ENCODE measurements at places on chromosomes 4 and X.

DNA sequence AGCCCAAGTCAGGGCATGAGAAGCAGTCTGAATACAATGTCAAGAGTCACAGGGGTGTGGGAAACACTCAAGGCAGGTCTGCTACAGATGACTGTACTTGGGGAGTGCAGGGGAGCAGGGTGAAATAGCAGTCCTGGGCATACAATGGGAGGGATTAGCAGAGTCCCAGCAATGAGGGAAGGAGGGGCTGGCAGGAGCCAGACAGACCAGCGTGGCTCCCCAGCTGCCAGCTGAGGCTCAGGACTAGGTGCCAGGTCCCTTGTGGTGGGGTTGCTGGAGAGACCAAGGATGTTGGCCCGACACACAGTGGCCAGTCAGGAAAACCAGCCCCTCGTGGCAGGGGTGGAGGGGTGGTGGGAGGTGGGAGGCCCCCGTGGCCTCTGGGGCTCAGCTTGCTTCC, 86.6 kb downstream of the RTL5 start:
- H3K27ac ChIP-seq: no peak overlapping the region
- no peaks in the 10 kb centered on the region for H3K36me3 ChIP-seq
- no peaks in the 10 kb centered on the region for H3K27me3 ChIP-seq
- H3K4me1 ChIP-seq: peaks cover 55% of the 10 kb centered on the region

DNA sequence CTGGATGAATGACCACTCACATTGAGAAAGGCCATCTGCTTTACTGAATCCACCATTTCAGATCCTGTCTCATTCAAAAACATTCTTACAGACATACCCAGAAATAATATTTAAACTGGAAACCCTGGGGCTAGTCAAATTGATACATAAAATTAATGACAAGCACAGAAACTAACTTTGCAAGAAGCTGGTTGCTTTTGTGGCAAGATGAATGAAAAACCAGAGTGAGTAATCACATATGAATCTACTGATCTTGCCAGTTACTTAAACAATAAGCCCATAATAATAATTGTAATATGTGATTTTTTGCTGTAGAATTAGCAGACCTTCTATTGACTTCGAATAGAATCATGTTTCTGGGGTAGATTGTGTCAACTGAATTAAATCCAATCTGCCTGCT, 235.1 kb downstream of the PPARGC1A start:
- no peaks in the 10 kb centered on the region for H3K36me3 ChIP-seq
- no peaks in the 10 kb centered on the region for H3K4me1 ChIP-seq
- DNase-seq: no peak
- no peak overlapping the region for H3K27ac ChIP-seq
- H3K4me3 ChIP-seq: no peak overlapping the region
- no peaks in the 10 kb centered on the region for H3K27me3 ChIP-seq

DNA sequence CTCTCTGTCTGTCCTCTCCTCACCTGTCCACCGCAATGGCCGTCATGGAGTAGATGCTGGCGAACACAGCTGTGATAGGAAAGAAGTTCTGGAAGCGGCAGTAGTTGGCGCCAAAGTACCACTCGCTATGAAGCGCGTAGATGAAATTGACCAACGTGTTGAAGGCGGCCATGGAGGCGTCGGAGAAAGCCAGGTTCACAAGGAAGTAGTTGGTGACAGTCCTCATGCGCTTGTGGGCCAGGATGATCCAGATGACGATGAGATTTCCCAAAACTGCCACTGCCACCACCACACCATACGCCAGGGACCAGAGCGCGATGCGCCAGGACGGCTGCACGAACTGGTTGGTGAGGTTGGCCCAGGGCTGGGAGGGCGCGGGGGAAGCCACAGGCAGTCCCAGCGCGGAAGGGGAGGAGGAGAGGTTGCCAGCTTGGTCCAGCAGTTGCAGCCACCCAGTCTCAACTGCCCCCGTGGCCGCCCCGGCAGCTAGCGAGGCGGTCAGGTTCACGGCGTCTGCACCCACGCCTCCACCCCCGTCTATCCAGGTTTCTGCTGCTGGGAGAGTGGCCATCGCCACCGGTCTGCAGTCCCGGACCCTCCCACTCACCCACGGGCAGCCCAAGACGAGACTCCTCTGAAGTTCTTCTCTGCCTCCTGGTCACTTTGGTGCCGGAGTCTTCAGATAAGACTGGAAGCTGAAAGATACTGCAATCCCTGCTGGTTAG, 518 bp downstream of the TACR3 start:
- peaks cover 3% of the 10 kb centered on the region for H3K4me1 ChIP-seq
- no peak overlapping the region for H3K4me3 ChIP-seq
- DNase-seq: no peak

- no peak for DNase-seq
- peaks cover 53% of the 10 kb centered on the region for H3K36me3 ChIP-seq
- H3K4me1 ChIP-seq: no peaks in the 10 kb centered on the region
- no peaks in the 10 kb centered on the region for H3K27me3 ChIP-seq
These were observed 90.2 kb downstream of the TET2 start for GRCh38 chr4:105236916-105237311.

GRCh38 chr4:153174821-153175567, 29.2 kb upstream of the TRIM2 start:
- no peaks in the 10 kb centered on the region for H3K4me1 ChIP-seq
- H3K4me3 ChIP-seq: no peak overlapping the region
- H3K36me3 ChIP-seq: no peaks in the 10 kb centered on the region
- DNase-seq: no peak
- H3K27ac ChIP-seq: no peak overlapping the region

DNA sequence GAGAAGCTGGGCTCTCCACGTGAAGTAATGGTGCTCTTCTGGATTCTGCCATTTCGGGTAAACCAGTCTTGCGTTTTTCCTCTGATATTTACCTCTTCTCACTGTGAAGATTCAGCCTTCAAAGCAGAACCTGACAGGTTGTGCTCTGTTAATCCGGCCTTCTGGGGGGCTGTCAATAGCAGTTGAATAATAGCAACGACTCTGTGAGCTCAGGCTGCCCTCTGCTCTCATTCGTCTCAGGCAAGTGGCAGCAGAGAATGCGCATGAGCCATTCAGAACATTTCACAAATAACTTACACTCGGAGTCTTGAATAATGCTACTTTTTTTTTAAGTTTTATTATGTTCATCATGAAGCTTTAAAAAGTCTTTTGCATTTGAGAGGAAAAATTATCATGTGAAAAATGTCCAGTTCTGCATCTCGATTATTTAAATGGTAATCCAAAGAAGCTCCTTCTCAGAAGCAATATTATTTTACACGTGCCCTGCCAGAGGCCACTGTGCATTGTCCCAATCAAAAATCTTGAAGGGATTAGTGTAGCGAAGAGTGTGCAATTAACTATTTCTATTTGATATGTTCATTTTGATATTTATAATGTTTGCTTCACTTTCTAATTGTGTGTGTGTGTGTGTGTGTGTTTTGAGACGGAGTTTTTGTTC, 354.2 kb upstream of the FAT1 start:
- no peaks in the 10 kb centered on the region for H3K36me3 ChIP-seq
- no peak overlapping the region for H3K27ac ChIP-seq
- H3K4me3 ChIP-seq: no peak overlapping the region
- no peak for DNase-seq
- no peaks in the 10 kb centered on the region for H3K4me1 ChIP-seq

DNA sequence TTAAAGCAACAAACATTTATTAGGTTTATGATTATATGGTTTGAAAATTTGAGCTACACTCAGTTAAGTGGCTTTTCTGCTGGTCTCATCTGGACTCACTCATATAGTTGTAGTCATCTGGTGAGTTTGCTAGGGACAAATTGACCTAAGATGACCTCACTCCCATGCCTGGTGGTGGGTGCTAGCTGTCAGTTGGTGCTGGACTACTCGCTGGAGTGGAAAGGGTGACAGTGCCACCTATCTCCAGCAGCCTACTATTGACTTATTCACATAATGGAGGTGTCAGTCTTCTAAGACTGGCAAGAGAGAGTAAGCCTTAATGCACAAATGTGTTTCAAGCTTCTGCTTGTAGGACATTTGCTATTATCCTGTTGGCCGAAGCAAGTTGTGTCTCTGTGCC, 88.2 kb downstream of the TASL start:
- DNase-seq: no peak
- no peak overlapping the region for H3K4me3 ChIP-seq
- no peaks in the 10 kb centered on the region for H3K27me3 ChIP-seq
- H3K27ac ChIP-seq: no peak overlapping the region

DNA sequence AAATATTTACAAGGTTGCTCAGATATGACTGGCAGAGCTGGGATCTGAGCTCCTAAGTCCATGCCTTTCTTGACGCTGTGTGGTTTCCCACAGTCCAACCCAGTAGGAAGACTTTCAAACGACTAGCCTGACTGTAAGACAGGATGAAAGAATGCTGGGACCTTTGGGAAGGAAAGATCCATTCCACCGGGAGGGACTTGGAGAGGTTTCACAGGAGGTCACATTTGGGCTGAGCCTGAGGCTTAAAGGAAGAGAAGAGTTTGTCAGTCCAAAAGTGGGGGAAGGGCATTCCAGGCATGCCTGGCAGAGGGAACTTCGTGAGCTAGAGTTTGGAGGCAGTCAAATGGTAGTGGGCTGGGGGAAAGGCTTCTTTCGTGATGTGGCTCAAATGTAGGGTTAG, 1.5 kb downstream of the STARD8 start:
- H3K27ac ChIP-seq: no peak overlapping the region
- no peak for DNase-seq
- H3K27me3 ChIP-seq: peaks cover 18% of the 10 kb centered on the region
- H3K4me1 ChIP-seq: no peaks in the 10 kb centered on the region

DNA sequence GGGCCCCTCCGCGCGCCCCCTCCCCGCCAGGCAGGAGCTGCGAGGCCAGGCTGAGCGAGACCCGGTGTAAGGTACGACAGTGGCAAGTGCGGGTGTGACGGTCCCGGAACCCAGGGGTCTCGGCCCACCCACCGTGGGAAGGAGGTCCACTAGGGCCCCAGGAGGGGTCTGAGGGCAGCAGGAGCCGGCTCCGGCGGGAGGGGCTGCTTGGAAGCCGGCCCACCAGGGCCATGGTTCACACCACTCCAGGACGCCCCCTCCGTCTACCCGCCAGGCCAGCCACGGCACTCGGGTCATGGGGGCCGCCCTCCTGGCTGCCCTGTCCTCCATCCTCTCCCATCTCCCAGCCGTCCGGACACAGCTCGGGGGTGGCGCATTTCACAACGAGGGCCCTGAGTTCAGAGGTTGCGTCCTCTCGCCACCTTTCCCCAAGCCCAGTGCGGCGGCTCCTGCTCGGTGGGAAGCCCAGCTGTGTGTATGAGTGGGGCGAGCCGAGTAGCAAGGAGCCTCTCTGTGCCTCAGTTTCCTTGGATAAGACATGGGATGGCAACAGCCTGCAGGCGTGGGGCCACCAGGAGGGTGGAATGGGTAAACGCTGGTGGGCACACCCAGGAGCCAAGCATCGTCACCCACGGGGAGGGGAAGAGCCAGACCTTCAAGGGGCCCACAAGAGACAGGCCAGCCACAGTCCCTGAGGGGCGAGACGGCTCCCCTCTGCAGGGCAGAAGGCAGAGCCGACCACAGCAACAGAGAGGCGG, 81.3 kb downstream of the FAM53A start:
- H3K4me1 ChIP-seq: no peaks in the 10 kb centered on the region
- no peaks in the 10 kb centered on the region for H3K36me3 ChIP-seq
- no peak overlapping the region for H3K4me3 ChIP-seq
- no peak overlapping the region for H3K27ac ChIP-seq
- no peaks in the 10 kb centered on the region for H3K27me3 ChIP-seq
- no peak for DNase-seq

- H3K27ac ChIP-seq: no peak overlapping the region
- no peaks in the 10 kb centered on the region for H3K36me3 ChIP-seq
- no peaks in the 10 kb centered on the region for H3K27me3 ChIP-seq
- H3K4me1 ChIP-seq: no peaks in the 10 kb centered on the region
These were observed 620.8 kb upstream of the NR3C2 start for GRCh38 chr4:149062997-149063396.

DNA sequence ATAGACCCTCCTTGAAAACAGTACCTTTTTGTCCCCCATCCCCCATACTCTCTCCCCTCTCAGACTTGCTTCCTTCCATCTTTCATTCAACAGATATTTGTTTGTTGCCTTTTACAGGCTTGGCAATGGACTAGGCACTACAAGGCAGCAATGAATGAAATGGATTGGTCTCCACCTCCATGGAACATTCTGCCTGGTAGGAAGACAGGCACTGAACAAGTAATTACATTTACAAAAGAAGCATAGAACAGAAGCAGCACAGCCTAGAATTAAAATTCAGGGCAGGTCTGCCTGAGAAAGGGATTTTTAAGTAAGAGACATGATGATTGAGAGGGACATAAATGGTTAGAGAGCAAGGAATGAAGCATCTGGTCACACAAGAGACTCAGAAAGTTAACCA, 346.1 kb downstream of the GRXCR1 start:
- no peak overlapping the region for H3K27ac ChIP-seq
- no peak overlapping the region for H3K4me3 ChIP-seq
- H3K36me3 ChIP-seq: no peaks in the 10 kb centered on the region
- no peak for DNase-seq
- no peaks in the 10 kb centered on the region for H3K4me1 ChIP-seq

DNA sequence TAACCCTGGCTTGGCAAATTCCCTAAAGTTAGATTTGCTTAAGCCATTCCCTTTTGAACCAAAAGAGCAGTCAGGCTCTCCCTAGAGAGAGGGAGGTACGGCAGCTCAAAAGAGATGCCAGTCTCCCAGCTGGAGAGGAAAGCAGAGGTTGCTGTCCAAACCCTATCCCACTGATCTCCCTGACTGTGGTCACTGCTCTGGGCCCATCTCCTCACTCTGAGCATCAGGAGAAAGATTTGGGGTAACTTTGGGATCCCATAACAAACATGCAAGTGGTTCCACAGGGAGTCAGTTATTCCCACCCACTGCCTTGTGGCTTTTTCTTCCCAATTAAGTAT, 17.1 kb downstream of the ACSL1 start:
- H3K36me3 ChIP-seq: no peaks in the 10 kb centered on the region
- DNase-seq: no peak

- H3K27me3 ChIP-seq: no peaks in the 10 kb centered on the region
- DNase-seq: no peak
- no peaks in the 10 kb centered on the region for H3K4me1 ChIP-seq
- H3K27ac ChIP-seq: no peak overlapping the region
- no peak overlapping the region for H3K4me3 ChIP-seq
These were observed 589.5 kb downstream of the BCOR start for GRCh38 chrX:39508300-39508692.

Data from common myeloid progenitor, CD34-positive (primary cell).